ENCODE measurements at places on chromosomes 4 and X.

- DNase-seq = no peak
These were observed 274.1 kb upstream of the MAGEB2 start for GRCh38 chrX:29941287-29941686.

GRCh38 chr4:113636877-113637276, 124.7 kb downstream of the CAMK2D start:
- no peak for DNase-seq

GRCh38 chr4:107835406-107835805, 10.7 kb downstream of the SGMS2 start:
- no peak for DNase-seq

- DNase-seq = no peak
These were observed 10.7 kb upstream of the EPGN start for GRCh38 chr4:74297539-74297938.

GRCh38 chr4:185213877-185214276, 4.5 kb downstream of the SNX25 start:
- DNase-seq = no peak

- no peak for DNase-seq
These were observed 12.4 kb upstream of the EOLA1 start for GRCh38 chrX:149528381-149528780.

- DNase-seq = no peak
These were observed 9.6 kb upstream of the PPP3CA start for GRCh38 chr4:101356928-101357327.

DNA sequence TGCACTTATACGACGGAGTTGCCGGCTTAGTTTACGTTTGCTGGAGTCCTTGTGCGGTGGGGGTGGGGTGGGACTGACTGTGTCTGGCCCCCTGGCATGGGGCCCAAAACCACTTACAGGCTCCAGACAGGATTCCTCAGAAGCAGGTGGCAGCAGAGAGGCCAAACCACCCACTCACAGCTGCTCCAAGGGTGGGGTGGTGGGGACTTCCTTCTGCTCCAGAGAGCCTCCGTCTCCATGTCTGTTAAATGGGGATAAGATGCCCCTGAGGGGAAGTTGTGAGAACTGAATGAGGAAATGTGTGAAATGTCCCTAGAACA, 36.7 kb downstream of the PSAPL1 start:
- DNase-seq = no peak

DNA sequence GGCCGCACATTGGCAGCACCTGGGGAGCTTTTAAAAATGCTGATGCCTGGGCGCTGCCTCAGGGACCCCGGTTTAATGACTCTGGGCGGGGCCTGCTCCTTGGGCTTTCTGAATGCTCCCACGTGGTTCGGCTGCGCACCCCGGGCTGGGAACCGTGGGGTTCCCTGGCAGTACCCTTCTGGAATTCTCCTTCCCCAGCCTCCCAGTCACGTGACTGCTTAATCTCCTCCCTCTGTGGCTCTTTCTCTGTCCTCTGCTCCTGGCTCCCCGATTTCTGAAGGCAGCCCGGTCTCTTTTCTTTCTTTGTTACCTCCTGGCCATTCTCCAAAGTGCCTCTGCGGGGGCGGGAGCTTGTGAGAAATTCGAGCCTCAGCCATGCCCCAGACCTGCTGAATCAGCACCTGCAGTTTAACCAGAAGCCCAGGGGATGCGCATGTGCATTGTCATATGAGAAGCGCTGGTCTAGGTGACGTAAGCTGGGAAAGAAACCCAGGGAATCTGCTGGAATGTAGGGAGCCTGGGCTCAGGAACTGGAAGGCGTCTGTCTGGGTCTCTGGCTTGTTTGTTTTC, 16.6 kb downstream of the CLCN4 start:
- no peak for DNase-seq

GRCh38 chrX:9955506-9955905, 11.7 kb upstream of the CLDN34 start:
- DNase-seq = no peak

- no peak for DNase-seq
These were observed 3.6 kb upstream of the LEF1 start for GRCh38 chr4:108172231-108172752.

DNA sequence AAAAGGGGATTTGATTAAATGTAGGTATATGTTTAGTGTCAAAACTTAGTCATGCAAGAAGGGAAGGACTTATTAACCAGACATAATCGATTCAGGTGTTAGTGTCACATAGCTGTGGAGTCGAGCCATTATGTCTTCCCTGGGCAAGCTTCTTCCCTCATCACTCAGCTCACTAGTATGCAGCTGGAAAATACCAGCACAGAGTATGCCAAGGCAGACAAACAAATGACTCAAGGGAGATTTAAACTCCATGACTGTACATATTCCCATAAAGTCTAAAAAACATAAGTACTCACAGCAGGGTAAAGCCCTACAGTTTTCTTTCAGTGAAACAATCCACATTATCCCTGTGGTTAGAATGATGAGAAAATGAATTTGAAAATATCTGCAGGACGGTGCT, 304.5 kb downstream of the CBLL2 start:
- no peak for DNase-seq

Data from stimulated activated CD8-positive, alpha-beta memory T cell treated with anti-CD3 and anti-CD28 coated beads, Interleukin-4, amount 100 ng/mL, for 1 hour (primary cell).